Retina (tissue), 1 donor: ENCODE measurements at places on chromosomes 12 and 14.

GRCh38 chr14:101047326-101047725, 143.8 kb upstream of the RTL1 start:
- DNase-seq = no peak

- DNase-seq = no peak
These were observed 315 bp downstream of the LTB4R2 start for GRCh38 chr14:24310265-24310645.

DNA sequence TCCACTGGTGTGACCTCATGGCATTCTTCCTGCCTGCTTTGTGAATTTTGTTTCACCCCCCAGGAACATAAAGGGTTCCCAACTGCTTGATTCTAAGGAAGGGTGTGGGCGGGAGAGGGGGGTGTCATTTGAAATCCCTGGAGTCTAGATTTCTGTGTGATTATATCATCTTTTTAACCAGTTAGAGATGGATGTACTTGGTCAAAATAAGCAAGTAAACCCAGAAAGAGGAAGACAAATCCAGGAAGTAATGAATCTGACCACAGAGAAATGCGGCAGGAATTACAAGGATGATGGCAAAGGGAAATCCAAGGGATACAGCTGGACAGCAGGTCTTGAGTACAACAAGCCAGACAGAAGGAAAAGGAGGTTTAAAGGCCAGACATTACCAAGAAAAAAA, 38.9 kb downstream of the DMAC2L start:
- DNase-seq = no peak

DNA sequence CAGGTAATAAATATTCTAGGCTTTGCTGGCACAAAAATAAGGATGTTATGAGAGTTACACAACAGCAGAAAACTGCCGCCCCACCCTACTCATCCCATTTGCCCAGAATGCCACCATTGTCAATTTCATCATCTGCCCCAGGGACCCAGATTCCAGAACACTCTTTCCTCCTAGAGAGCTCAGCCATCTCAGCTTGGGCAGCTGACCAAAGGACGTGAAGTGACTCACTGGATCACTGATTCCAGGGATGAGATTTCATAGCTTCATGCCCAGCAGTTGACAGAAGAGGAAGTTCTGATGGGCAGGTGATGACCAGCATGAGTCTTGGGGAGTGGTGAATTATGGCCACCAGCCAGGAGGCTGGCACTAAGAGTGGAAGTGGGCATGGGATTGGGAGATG, 450.3 kb downstream of the RMST start:
- DNase-seq = no peak

GRCh38 chr14:97699026-97699425, 901.8 kb downstream of the VRK1 start:
- no peak for DNase-seq

GRCh38 chr14:74898694-74899093, 17.0 kb downstream of the DLST start:
- no peak for DNase-seq

GRCh38 chr14:64768401-64769095, 64.3 kb downstream of the PLEKHG3 start:
- DNase-seq = no peak

DNA sequence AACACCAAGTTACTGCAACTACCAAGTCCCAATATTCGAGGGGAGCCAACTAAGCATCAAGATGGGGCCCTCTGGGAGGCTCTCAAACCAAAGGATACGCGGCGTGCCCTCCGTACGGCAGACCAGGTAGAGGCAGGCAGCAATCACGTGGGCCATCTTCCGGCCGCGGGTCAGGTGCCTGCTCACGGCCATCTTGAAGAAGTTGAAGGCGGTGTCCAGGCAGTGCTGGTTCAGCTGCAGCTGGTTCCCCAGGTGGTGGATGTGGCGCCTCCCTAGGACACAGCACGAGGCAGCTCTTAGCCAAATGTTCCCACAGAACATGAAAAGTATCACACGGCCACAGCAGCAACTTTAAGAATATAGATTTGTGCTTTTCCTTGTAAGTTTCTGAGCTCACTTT, 24.3 kb downstream of the BTBD6 start:
- DNase-seq = no peak
